ENCODE measurements at places on chromosomes 3 and 15.

DNA sequence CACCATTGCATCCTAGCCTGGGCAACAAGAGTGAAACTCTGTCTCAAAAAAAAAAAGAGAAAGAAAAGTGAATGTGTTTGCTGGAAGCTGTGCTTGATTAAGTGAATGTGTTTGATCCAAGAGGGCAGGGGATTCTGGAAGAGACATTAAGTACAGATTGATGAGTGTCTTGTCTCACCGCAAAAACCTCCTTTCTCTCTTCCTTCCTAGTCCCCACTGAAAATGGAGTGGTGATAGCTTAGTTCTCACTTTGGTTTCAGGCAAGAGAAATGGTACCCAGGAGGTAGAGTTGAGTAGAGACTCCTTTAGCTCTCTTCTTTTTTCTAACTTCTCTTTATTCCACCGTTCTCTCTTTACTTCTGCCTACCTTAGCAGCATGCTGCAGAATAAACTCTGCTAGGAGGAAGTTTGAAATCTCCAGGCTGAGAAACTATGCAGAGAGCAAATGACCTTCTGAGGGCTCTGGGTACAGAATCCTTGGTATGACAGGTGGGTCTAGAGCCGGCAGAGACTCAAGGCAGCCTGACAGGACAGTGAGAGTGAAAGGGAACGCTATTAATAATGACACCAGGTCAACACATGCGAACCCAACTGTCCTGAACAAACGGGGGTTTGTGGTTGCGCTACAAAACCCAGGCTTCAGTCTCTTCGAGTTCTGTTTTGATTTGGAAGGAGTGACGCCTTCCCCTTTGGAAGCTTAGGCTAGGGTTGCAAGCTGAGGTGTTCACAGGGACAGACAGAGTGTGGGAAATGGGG is 74.9 kb downstream of the SMAD3 start:
- no peak for DNase-seq

DNA sequence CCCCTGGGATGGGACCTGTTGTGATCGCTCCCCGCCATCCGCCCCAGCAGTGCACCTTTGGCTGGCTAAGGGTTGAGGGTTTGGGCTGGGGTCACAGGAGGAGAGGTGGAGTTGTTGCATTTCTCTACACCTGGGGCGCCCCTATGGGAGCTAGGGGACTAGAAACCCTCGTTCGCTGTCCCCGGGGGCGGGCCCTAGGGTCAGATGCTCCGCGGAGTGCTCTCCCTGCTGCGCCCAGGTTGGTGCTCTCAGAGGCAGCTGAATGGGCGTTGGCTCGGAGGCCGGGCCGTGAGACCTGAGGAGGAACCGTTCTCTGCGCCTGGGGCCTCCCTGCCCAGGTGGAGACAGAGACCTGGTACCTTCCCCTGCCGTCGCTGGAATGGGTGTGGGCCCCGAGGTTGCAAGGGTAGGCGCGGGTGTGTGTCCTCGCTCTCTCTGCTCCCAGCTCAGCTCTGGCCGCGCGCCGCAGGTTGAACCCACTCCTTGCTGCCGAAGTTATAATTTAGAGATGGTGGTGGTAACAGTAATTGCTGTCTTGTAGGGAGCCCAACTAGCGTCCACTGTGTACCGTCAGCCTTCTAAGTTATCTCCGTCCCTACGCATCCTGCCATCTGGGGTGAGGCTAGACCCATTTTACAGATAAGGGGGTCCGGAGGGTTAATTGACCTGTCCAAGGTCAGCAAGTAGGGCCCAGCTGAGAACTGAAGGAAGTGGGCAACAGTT is 965 bp downstream of the FLNB start:
- no peak for DNase-seq

- no peak for DNase-seq
These were observed 24.8 kb downstream of the TTC23 start for GRCh38 chr15:99224372-99225214.

DNA sequence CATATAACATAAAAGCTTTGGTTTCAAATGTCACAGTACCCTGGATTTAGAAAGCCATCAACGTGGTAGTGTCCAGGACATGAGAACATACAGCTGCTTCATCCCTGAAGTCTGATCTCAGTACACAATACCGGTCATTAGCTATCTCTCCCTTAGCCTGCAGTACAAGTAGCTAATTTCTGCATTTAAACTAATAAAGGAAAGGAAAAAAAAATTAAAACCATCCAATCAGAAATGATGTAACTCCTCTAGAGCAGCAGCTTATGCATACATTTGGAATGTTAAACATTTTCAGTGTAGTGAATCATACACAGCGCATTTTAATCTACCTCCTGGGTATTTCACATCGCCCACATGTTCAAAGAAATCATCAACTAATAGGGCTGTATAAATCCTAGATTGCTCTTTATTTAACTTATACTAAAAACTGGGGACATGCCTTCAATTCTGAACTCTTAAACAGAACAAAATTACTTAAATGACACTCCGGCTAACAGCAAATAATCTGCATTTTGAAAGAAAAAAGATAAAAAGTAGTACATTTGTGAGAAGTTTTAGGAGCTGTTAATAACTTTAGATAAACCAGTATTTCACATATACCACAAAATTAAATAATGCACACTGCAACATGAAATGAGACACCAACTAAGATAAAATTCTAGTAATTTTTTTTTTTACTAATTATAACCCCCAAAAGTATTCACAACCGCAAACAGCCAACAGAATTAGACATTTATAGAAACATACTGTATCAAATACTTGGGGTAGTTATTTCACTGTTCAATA is 3.7 kb downstream of the IGF2BP2 start:
- DNase-seq = no peak

- DNase-seq = no peak
These were observed 224.0 kb downstream of the TBC1D5 start for GRCh38 chr3:17518189-17519059.

GRCh38 chr3:126945171-126945721 is 37.7 kb upstream of the PLXNA1 start:
- DNase-seq = no peak

All from stimulated activated CD4-positive, alpha-beta T cell treated with anti-CD3 and anti-CD28 coated beads, TNF-alpha, amount 100 ng/mL, for 48 hours (primary cell).